Smooth muscle cell of the brain vasculature (primary cell): ENCODE measurements at places on chromosomes 16 and 17.

- DNase-seq, result no peak
Measured at GRCh38 chr17:66537502-66537901, 235.1 kb downstream of the PRKCA start.

GRCh38 chr16:8819411-8820034 lies 21.9 kb downstream of the PMM2 start:
- DNase-seq, result no peak

GRCh38 chr17:27488231-27488630 lies 32.0 kb downstream of the KSR1 start:
- DNase-seq, result no peak

DNA sequence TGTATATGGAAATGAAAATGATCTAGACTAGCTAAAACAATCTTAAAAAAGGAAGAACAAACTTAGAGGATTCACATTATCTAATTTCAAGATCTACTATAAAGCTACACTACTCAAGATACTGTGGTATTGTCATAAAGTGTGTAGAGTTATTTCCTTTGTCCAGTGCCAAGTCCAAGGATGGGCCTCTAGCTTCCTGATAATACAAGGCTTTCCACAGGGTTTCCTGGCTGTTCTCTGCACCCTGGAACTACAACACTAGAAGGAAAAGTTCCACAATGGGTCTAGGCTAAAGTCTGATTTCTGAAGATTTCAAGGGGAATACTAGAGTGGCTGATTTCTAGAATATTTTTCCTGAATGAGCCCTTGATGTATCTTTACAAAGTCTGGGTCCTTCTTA lies 34.2 kb downstream of the TBC1D3B start:
- no peak for DNase-seq

DNA sequence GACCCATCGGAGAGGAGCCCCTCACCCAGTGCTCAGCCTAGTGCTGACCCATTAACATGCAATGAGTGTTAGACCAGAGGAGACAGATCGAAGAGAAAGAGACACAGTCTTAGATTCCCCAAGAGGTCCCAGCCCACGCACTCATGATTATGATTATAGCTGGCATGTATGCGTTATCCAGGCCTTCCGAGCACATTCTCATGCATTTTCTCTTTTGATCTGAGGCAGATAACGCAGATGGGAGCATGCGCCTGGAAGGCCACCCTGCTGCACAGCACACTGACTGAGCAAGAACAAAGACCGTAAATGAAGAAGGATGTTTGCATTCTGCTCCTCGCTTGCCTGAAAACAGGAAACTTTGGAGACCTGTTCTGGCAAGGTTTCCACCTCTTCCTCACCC lies 232.7 kb downstream of the SOX9 start:
- no peak for DNase-seq

DNA sequence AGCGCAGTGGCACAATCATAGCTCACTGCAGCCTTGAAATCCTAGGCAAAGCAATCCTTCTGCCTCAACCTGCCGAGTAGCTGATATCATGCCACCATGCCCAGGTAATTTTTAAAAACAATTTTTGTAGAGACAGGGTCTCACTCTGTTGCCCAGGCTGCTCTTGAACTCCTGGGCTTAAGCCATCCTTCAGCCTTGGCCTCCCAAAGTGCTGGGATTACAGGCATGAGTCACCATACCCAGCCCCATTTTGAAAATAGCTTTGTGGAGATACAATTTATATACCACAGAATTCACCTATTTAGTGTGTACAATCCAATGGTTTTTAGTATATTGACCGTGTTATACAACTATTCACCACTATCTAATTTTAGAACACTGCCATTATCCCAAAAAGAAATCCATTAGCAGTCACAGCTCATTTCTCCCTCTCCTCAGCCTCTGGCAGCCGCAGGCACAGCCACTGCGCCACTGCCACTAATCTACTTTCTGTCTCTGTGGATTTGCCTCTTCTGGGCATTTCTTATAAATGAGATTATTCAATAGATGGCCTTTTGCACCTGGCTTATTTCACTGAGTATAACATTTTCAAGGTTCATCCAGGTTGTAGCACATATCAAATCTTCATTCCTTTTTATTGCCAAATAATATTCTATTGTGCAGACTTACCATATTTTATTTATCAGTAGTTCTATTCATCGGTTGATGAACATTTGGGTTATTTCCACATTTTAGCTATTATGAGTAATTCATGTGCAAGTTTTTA lies 6.5 kb downstream of the RNF157 start:
- no peak for DNase-seq

DNA sequence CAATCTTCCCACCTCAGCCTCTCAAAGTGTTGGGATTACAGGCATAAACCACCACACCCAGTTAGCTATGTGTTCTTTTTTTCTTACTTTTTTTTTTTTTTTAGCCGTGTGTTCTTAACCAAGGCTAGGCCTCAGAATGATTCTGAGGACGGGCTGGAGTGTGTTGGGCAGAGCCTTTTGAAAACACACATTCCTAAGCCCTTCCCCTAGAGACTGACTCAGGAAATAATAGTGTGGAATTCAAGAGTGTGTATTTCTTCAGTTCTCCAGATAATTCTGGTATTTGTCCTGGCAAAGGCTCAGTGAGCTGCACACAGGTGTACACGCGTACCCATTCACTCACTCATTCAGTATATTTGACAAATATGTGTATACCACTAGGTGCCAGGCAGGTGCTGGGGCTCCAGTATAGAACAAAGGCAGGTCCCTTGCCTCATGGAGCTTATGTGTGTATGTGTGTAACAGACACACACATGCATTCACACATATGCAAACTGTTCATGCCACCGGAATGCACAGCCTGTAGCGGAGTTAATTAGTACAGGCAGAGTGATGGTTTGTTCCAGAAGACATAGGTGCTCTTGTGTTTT lies 19.4 kb upstream of the NFATC3 start:
- no peak for DNase-seq

GRCh38 chr16:89104930-89105571 lies 11.4 kb downstream of the ACSF3 start:
- DNase-seq, result no peak

GRCh38 chr17:57565176-57565575 lies 179.9 kb downstream of the CCDC182 start:
- no peak for DNase-seq

DNA sequence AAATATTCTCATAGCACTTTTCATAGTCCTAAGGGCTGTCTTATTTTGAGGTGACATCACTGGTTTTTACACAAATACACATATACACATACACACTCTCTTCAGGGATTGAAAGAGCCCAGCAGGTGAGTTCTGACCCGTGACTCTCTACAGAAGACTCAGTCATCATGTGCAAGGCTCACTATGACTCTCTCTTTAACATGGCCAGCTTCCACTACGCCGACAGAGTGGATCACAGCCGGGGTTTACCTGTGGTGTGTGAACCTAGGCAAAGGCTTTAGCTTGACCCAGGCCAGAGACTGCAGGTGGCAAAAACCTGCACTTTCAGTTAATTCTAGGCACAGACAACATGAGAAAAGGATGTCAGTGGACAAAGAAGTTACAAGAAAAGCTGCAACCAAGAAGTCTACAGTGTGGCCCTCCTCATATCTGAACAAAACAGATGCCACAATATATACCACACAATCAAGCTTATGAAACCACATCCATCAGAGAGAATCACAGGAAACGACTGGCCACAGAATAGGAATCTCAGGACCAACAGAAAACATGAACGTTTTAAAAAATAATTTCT lies 56.5 kb downstream of the CYTH1 start:
- DNase-seq, result no peak

DNA sequence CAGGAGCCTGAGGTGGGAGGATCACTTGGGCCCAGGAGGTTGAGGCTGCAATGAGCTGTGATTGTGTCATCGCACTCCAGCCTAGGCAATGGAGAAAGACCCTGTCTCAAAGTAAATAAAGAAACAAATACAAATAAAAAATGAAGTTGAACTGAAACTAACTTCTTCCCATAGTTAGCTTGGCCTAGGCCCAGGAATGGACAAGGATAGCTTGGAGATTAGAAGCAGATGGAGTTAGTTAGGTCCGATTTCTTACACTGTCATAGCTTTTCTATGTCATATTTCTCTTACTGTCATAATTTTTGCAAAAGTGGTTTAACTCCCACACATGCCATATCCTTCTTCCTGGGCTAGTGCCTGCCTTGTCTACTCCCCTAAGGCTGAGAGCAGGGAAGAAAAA lies 154.7 kb upstream of the CACNG3 start:
- no peak for DNase-seq

DNA sequence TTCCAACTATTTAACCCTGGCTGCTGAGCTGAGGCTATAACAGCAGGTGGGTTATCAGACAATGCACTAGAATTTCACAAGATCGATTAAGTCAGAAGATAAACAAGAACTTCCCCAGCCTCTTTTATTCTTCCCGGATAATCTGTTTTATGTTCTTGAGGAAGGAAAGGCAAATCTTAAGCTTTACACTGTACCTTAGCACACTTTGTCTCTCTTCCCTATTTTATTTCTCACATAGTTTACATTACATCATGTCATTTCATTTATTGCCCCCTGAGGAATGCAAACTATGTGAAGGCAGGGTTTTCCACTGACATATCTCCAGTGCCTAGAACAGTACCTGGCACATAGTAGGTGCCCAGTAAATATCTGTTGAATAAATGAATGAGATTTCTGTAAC lies 139.6 kb downstream of the SKAP1 start:
- DNase-seq, result no peak
